ENCODE measurements at places on chromosomes 7 and 10.

DNA sequence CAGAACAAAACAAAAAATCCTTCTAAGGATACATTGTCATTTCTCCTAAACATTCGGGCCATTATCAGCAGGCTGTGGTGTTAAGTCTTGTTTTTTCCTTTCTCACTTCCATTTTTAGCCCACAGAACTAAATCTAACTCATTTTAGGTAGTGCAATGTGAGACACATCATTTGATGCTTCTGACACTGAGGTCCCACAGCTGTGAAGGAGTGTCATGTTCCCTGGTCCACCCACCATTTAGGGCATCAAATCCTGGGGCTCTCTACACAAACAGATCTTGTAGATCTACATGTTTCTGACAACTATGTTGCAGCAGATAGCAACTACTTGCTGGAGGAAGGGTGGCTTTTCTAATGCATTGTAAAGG lies 232.5 kb upstream of the IGFBP3 start:
- DNase-seq, result no peak

GRCh38 chr10:118045158-118045836 lies 1.4 kb downstream of the RAB11FIP2 start:
- no peak for DNase-seq

DNA sequence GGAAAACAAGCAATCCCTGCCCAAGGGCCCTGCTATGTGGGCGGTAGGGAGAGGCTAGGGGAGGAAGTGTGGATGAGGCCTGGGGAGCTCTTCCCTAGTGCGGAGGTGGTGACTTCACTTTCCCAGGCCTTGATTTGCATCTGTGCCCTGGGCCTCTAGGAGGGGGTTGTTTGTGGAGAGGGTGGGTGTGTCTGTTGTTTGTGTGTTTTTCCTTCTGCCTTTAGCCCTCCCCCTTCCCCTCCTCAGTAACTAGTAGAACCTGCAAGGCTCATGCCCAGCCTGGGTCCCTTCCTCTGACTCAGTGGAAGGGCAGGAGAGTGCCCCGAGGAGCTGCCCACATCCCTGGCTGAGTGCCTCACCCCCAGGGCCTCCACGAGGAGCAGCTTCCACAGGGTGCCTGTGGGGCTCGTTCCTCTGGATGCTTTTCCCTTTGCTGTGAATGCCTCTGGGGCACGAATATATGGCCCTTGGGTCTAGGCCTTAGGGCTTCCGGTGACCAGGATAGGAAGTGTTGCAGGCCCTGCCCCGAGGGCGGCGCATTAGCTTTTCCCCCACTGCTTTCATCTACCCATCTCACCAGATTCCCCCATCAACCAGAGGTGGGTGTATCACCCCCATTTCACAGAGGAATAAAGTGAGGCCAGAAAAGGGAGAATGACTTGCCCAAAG lies 89.4 kb upstream of the DUSP5 start:
- no peak for DNase-seq

- DNase-seq, result no peak
Observed at GRCh38 chr10:99612167-99612831, 7.9 kb downstream of the SLC25A28 start.

GRCh38 chr10:28281726-28282315 lies 21.0 kb downstream of the MPP7 start:
- DNase-seq, result no peak

GRCh38 chr10:71888623-71889387 lies 37.8 kb upstream of the PSAP start:
- DNase-seq, result peak; percentile 28

GRCh38 chr7:12800486-12800885 lies 113.1 kb downstream of the ARL4A start:
- DNase-seq, result no peak

- no peak for DNase-seq
Observed at GRCh38 chr7:112638675-112639400, 151.4 kb downstream of the TMEM168 start.

DNA sequence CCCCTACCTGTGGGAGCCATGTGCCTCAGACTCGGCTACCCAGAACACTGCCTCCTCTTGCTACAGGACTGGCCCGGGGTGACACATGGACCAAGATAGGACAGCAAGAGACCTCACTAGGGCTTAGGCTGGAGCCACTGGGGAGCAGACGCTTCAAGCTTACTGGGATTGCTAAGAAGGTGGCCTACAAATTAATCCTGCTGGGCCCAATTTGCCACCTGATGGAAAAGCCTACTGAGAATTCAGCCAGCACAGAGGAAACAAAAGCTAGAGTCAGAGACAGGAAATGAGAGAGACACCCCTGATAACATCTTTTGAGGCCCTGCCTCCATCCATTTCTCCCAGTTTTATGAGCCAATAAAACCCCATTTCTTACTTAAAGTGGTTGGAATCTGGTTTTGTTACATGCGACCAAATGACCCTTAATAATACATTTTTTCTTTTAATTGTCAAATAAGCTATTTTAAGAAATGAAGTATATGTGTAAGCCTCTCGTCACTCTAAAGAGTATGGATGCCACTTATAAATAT lies 282.1 kb downstream of the CXCL12 start:
- no peak for DNase-seq

DNA sequence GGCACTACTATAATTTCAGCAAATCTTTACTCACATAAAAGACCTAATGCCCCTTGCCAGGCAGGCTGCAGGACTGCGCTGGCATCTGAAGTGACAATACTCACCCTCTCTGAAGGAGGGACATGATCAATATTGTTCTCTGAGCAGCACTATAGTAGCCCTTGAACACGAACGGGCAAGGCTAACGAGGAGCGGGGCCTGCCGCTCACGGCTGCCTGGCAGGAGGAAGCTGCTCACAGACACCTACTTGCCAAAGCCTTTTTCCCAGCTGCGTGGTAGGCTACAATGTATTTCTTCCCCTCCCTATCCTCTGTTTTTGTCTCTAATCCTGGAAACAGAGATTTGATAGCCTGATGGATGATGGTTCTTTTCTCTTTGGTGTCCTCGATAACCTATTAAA lies 19.9 kb downstream of the PUS7 start:
- DNase-seq, result no peak

- DNase-seq, result no peak
Observed at GRCh38 chr7:30764030-30764975, 6.9 kb upstream of the MINDY4 start.

GRCh38 chr10:130335336-130335735 lies 199.1 kb downstream of the GLRX3 start:
- DNase-seq, result no peak

DNA sequence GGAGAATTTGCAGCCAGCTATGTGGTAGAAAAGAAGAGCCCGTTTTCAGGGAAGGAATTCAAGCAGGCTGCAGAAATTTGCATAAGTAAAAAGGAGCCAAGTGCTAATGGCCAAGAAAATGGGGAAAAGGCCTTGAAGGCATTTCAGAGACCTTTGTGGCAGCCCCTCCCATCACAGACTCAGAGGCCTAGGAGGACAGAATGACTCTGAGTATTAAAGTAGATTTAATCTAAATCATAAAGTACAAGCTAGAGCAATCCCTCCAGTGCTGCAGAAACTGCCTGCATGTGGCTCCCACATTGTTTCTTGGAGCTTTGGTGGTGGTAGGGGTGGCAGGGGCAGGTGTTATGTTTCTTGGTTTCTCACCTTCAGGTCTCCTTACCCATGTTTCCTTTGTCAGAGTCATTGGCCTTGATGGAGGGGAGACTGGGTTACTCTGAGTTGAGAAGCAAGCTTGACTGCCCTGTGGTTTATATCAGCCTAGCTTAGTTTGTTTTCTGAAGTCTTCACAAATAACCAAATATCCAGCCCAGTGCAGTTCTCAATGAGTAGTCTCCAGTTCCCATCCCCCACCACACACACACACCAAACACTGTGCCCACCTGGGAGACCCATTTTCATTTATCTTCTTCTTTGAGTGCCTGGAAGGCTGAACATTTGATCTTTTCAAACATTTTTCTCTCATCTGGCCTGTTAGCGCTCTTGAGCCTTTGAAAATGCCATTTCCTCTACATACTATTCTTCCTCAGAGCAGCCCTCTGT lies 34.5 kb downstream of the ITPRIP start:
- DNase-seq, result no peak

GRCh38 chr7:84532196-84532595 lies 337.6 kb upstream of the SEMA3A start:
- no peak for DNase-seq

- no peak for DNase-seq
Observed at GRCh38 chr10:96305019-96305418, 785 bp downstream of the DNTT start.

DNA sequence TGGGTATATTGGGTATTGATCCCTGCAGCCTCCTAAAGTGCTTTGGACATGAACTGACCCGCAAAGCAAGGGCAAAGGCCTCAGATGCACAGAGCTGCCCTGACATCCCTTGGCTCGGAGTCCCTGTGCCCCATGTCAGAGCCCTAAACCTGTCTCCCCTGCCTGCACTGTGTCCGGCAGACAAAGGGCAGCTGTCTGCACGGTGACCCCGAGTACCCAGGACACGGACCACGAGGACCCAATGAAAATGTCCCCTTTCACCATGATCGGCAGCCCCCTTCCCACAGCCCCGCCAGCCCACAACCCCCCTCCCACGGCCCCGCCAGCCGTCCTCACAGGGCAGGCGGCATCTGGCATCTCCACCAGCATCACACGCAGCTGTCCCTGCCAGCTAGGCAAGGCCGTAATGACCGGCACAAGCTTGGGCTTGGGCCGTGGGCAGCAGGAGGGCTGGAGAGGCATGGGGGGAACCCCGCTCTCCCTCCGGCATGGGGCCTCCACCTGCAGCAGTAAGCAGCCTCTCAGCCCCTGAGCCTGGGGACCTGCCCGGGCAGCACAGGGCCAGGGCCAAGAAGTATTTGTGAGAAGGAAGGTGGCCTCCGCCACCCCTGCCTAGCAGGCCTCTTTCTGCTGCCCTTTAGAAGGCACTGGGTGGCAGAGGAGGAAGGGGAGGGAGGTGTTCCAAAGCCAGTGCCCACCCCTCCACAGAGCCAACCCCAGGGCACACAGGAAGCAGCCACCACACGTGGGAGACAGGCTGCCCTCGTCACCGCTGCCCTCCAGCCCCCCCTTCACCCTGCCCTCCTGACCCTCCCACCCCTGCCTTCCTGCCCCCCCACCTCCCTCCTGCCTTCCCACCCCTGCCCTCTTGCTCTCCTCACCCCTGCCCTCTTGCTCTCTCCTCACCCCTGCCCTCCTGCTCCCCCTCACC lies 10.1 kb downstream of the NUDT1 start:
- DNase-seq, result no peak

DNA sequence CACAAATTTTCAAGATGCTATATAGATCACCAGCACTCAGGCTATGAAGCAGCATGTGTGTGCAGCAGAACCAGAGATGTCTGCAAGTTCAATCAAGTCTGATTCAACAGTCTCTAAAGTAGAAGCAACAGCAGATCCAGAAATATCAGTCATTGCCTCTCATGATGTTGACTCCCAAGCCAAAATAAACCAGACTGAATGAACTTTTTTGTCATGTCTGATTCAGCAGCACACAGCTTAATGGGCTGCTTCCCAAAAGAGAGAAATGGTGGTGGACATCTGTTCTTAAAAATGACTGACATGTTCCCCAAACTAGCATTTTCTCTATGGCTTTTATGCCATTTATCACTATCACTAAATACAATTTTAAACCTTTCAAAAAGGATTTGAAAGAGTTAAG lies 53.8 kb downstream of the TMEM26 start:
- no peak for DNase-seq

- DNase-seq, result no peak
Observed at GRCh38 chr10:79883986-79884385, 57.4 kb downstream of the NUTM2E start.

DNA sequence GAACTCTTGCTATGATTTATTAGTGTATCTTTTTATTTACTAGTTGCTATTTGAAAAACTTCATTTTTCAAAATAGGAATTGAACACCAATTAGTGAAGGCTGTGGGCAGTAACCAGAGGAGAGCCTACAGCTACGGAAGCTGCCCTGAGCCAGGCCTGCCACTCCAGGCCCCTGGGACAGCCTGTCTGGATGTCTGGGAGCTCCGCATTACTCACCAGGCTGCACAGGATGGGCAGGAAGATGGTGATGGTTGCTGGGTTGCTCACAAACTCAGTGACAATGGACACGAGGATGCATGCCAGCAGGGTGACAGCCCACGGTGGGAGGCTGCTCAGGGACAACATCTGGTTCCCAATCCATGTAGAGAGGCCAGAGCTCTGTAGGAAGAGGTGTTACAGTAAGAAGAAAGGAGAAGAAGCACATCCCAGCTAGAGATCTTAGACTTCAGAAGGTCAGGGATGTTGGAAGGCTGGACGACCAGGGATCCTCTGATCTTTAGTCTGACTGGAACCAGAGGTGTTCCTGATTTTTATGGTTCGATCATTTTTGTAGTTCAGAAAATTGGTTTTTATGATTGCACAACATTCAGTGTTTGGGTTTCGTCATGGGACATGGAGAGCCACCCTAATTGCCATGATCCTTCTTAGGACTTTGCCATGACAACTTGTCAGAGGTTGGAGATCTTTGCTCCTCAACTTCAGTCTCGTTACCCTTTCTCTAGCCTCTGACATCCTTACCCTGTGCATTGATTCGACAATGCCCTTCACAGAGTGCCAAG lies 23.2 kb downstream of the STMP1 start:
- DNase-seq, result no peak

- no peak for DNase-seq
Observed at GRCh38 chr10:46097576-46098317, 51.7 kb upstream of the MSMB start.

DNA sequence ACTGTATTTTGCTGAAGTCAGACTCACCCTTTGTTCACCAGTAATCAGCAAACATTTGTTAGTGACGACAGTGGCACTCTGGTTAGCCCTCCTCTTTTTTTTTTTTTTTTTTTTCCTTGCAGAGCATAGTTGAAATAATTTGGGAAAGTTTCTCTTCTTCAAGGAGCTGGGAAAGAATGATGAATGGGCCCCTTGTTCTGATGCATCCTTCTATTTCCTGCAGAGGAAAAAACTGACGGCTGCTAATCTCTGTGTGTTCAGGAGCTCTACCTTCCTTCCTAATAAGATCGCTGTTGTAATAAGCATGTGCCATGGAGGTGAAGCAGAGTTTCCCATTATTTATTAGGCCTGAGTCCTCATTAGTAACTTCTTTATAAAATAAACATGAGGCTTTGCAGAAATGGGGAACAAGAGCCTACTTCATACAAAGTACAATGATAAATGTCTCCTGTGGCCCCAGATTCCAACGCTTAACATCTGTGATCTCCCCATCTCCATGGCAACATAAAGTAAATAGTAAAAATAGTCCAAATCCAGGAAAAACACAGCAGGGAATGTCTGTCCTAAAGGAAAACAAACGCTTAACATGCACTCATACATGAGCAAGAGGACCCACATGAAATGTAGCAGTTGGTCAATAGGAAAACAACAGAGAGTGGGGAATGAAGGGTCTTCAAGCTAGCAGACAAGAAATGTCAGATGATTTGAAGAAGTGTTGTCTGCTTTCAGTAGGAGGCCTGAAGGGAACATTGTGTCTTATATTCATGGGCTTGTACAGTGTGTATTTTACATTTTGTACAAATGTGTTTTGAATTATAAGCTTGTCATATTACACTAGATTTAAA lies 59.1 kb upstream of the CALD1 start:
- no peak for DNase-seq

- DNase-seq, result no peak
Observed at GRCh38 chr10:1204434-1205326, 148.5 kb downstream of the WDR37 start.

DNA sequence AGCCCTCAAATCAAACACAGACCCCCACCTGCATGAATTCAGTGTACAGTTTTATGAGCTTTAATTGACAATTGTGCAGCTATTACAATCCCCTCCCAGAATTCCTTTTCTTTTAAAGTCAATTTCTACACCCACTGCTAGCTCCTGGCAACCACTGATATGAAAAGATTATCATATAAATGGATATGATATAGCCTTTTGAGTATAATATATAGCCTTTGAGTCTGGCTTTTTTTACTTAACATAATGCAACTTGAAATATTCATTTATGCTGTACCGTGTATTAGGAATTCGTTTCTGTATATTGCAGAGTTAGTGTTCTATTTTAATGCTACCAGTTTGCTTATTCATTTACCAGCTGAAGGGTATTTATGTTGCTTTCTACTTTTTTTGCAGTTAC lies 127.7 kb downstream of the CCSER2 start:
- no peak for DNase-seq

Measured in stimulated activated CD4-positive, alpha-beta T cell treated with anti-CD3 and anti-CD28 coated beads, TNF-alpha, amount 100 ng/mL, for 24 hours (primary cell).